CD4-positive, alpha-beta memory T cell (primary cell): ENCODE measurements at places on chromosomes 12 and 14.

DNA sequence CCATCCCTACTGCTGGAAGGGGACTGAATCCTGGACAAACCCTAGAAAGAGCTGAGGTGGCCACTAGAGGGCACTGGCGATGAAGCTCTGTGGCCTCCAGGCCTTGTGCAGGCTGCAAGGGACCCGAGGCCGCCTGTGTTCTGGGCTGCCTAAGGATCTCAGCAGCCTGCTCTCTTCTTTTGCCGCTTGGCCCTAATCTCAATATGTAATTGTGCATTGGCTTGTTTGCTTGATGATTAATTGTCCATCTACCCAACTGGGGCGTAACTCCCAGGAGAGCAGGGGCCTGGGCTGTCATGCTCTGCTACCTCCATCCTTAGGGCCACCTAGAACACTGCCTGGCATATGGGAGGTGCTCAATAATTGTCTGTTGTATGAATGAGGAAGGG lies 73.8 kb downstream of the SYNE3 start:
- peak; percentile 65 for DNase-seq

- no peak for DNase-seq
Observed at GRCh38 chr12:66149702-66150398, 19.3 kb upstream of the LLPH start.

DNA sequence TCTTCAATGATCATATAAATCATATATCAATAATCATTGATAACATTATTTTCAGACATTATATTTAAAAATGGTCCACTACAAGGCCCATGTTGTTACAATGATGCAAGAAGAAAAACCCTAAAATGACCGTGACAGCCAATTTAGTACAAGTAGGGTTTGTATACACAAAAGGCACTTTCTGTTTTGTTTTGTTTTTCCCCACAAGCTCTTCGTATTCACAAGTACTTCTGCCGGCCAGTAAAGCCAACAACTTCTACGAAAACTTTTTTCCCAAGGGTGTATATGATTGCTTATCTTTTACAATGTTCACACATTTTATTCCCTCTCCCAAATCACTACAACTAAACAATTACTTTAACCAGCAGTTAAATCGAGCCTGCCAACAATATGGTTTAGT lies 9.6 kb downstream of the PTPRB start:
- no peak for DNase-seq

DNA sequence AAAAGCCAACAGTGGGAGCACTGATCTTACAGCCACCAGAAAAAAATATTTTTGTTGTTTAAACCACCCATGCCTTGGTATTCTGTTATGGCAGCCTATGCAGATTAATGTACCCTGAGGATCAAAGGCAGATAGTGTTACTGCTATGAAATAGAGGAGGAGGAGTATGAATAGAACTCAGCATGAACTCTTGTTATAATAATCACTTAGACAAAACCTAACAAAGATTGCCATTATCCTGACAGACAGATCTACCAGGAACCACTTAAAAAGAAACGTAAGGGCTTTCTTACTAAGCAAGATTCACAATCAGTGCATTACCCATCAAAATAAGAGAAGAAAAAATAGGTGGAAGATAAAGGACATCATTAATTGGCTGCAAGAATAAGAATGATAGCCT lies 558.3 kb downstream of the GALC start:
- DNase-seq, result no peak

GRCh38 chr12:5723711-5724252 lies 221.3 kb downstream of the ANO2 start:
- no peak for DNase-seq

DNA sequence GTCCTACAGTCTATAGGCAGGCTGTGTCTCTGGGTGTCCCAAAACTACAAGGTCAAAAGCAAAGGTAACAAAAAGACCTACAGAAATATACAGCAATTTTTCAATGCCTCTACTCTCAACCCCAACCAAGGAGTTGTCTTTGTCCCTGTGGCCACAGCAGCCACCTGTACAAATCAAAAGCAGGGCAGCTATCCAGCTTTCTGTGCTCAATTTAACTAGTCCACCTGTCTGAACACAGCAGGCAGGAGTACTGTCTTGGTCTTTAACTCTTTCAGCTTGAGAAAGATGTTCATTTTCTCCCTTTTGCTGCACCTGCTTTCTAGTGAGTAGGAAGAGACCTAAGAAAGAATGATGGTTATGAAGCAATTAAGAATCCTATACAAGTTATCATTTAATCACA lies 19.7 kb downstream of the GDF11 start:
- no peak for DNase-seq

DNA sequence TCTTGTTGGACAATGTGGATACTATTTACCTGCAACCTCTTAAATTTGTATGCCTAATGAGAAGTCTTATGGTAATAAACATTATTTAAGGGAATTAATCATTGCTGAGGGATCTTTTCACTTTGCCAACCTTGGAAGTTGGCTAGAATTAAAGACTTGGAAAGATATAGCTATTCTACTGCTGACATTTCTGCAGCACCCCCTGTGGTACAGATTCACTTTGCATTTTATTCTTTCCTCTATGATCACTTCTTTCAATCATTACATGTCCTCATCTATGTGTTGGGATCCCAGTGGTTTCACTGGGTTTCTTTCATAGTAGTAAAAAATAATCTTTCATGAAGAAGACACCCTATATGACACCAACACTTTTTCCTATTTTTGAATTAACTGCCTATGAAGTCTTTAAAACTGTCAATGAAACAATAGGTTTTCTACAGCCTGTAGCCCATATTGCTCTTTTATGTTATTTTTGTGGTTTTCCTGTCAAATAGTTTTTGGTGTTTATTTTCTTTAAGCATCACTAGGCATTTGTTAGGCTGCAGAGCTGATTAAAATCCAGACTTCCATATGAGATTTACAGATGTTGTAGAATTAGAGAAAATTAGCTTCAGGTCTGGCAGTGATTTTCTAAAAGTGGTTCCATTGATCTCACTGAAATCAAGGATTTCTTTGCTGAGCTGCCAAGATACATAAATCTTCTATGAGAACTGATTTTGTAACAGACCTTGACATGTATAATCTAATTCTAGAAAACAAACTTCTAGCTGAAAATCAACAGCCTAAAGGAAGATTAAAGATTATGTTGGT lies 256.1 kb downstream of the NAV3 start:
- no peak for DNase-seq

- no peak for DNase-seq
Observed at GRCh38 chr14:51460011-51460410, 191.7 kb upstream of the FRMD6 start.

DNA sequence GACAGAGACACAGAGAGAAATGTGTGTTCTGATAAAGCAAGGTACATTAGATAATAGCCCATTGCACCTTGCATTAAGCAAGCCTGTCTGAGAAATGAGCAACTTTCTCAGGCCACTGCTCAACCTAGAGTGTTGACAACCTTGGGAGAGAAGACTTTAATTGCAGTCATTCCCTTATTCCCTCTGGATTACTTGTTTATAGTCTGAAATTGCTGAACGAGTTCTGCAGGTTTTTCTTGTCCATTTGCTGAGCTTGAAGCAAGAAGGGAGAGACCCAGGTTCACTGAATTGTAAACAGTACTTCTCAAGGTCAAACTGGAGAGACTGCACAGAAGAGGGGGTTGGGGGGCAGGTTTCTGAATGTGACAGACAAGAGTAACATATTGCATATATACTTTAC lies 159.4 kb upstream of the PLEKHG7 start:
- DNase-seq, result no peak

GRCh38 chr12:9345171-9345570 lies 137.0 kb upstream of the PZP start:
- no peak for DNase-seq

GRCh38 chr12:72605975-72606374 lies 333.8 kb downstream of the TRHDE start:
- no peak for DNase-seq

DNA sequence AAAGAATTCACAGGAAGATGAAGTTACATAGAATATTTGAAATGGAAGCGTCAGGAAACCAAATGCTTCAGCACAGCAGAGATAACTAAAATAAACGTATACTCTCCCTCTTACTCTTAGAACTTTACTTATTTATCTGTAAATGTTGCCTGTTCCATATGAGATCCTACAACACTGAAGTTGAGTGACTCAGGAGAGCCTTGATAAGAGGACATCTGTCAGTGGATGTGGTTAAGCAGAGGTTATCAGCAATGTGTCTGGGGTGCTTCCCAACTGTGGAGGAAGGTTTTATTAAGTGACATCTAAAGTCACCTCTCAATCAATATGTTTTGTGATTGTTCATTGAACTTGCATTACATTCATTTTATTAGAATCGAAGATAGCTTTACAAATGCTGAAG lies 81.9 kb downstream of the NEDD1 start:
- no peak for DNase-seq

GRCh38 chr14:73232984-73233383 lies 4.3 kb upstream of the PAPLN start:
- DNase-seq, result no peak
